ENCODE measurements at places on chromosomes 6 and 20.

DNA sequence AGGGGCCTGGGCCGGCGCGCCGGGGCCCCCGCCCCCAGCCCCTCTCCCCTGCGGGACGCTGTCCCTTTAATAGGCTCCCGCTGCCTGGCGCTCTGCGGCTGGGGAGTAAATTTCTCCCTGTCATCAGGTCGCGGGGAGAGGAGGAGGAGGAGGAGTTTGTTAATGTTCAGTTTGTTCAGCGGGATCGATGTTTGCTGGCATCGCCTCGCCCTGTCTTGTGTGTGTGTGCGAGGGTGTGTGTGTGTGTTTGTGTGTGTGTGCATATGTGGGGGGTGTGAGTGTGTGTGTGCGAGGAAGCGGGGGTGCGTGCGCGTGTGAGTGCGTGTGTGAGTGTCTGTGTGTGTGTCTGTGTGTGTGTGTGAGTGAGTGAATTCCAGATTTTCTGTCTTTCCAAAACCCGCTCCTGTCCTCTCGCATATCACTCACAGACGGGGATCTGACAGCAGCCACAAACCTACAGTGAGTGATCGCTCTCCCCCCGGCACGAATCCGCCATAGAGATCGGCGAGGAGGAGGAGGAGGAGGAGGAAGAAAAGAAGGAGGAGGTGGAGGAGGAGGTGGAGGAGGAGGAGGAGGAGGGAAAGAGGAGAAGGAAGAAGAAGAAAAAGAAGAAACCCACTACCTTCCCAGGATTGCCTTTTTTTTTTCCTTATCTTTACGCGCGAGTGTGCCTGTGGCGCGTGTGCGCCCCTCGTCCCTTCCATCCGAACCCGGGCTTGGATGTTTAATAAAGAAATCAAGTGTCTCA, at the start of gene TSHZ2:
TSHZ2 (plus strand) TSS at position 169 of the 748 bp plus-strand sequence. CDS start 936 bp downstream, outside the sequence.
- peak; percentile 27 for DNase-seq

- no peak for DNase-seq
These were observed 295.6 kb downstream of the UTRN start for GRCh38 chr6:144580771-144581170.

- no peak for DNase-seq
These were observed 17.5 kb upstream of the EFCAB8 start for GRCh38 chr20:32841174-32841573.

- no peak for DNase-seq
These were observed 155.2 kb downstream of the ZDHHC14 start for GRCh38 chr6:157536223-157536545.

- DNase-seq: no peak
These were observed 30.9 kb upstream of the RPP40 start for GRCh38 chr6:5034736-5035135.

DNA sequence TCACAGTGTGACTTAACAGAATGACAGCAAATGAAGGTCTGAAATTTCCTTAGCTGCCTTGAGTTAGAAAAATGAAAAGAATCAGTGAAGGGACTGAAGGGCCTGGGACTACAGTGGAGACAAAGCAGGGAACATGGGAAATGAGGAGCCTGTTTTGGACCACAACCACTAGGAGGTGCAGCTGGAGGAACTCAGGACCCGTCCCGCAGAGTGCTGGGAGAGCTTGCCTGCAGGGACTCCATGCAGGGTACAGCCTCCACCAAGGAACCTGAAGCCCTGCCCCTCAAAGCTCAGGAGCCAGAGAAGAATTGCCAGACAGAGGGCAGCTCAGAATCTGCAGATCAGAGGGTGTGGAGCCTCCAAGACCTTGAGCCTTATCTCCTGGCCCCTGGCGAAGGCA, 50.7 kb downstream of the LRFN2 start:
- DNase-seq: no peak

DNA sequence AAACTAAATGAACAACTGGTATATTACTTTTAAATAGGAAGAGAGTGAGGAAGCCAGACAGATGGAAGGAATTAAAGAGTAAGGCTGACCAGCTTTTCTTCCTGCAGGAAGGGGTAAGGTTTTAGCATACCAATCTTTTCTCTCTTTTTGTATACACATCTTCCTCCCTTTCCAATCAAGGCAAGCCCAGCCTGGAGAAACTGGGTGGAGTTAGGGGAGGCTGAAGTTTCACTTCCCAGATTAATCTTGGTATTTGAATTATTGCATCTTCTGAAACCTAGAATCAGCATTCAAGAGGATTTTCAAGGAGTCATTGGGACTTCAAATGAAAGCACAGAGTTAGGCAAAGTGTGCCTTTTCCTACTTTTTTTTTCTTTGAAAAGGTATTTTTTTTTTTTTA, 33.1 kb downstream of the TMEM14A start:
- no peak for DNase-seq

GRCh38 chr6:88105741-88106340, 58.2 kb downstream of the SPACA1 start:
- no peak for DNase-seq

- no peak for DNase-seq
These were observed 28.5 kb upstream of the SNRPB2 start for GRCh38 chr20:16701296-16701695.

DNA sequence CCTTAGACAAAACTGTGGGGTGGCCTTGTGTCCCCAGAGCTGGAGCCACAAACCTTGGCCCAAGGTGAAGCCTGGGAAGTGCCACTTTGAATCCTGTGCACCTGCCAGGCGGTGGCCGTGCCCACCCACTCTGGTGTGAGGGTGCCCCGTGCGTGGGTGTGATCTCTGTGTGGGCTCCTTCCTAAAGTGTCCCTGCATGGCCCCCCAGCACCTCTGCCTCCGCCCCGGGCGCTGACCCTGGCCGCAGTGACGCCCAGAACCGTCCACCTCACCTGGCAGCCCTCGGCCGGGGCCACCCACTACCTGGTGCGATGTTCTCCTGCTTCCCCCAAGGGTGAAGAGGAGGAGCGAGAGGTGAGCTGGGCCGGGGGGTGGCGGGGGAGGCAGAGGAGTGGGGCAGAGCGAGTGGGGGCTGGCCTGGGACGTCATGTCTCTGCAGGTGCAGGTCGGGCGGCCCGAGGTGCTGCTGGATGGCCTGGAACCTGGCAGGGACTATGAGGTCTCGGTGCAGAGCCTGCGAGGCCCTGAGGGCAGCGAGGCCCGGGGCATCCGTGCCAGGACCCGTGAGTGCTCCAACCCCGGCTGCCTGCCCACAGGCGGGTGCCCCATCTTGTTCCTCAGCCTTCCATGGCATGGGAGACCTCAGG, 18.3 kb downstream of the COL20A1 start:
- no peak for DNase-seq

DNA sequence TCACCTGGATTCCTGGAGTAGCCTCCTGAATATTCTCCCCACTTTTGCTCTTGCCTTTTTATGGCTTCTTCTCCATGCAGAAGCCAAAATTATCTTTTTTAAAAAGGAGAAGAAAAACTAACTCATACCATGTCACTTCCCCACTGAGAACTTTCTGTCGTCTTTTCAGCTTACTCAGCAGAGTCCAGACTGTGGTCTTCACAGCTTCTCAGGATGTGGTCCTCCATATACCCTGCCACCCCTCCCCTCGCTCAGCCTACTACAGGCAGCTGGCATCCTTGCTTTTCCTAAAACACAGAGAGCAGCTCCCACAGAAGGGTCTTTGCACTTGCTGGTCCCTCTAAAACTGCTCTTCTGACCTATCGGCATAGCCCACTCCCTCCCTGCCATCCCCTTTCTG, 89.4 kb upstream of the ISM1 start:
- DNase-seq: no peak

GRCh38 chr6:157056275-157056674, 267.0 kb downstream of the TMEM242 start:
- peak; percentile 32 for DNase-seq

GRCh38 chr6:74891349-74891831, 314.5 kb downstream of the COL12A1 start:
- DNase-seq: no peak

DNA sequence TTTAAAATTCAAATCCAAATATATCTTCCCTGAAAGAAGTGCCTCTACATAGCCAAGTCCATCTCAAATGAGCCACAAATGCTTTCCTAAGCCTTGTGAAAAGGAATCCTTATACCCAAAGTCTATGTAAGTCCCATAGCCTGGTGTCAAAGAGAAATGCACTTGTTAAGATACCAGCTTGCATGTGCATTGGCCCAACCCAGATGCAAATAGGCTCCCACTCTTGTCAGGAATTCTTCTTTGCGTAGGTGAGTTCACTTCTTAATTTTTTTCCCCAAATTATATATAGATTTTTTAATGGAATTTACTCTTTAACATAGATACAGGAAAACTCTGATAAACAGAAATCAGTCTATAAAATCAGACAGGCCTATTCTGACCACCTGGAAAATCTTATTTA, 105.6 kb downstream of the RALGAPA2 start:
- DNase-seq: no peak

DNA sequence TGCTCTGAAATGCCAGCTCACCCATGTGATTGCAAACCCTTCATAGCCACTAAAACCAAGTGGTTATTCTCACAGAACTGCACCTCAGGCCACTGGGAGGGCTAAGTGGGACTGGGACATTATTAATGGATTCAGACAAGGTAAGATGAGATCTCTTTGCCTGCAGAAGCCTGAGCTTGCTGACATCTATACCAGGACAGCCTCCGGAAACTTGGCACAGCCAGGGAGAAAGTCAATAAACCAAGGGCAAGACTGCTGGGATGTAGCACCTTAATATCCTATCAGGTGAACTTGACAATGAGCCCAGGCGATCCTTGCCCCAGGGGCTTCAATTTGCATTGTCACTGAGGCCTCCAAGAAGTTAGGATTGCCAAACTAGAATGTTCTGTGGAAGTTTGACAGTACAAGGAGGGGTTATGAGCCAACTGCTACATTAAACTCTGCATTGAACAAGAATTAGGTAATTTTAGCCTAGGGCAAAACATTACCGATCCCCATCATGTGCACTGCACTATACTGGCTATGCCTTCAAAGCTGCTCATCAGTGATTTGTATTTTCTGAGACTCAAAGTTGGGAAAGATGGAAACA, 60.1 kb upstream of the RALGAPA2 start:
- DNase-seq: no peak

GRCh38 chr20:38060536-38060935, 27.0 kb downstream of the RPRD1B start:
- no peak for DNase-seq

- no peak for DNase-seq
These were observed 6.0 kb downstream of the FUCA2 start for GRCh38 chr6:143505537-143505936.

- DNase-seq: no peak
These were observed 34.3 kb downstream of the FNDC1 start for GRCh38 chr6:159203304-159204005.

GRCh38 chr6:95670011-95670463, 92.7 kb downstream of the MANEA start:
- no peak for DNase-seq

GRCh38 chr20:8960241-8960640, 108.6 kb upstream of the PLCB4 start:
- DNase-seq: no peak

DNA sequence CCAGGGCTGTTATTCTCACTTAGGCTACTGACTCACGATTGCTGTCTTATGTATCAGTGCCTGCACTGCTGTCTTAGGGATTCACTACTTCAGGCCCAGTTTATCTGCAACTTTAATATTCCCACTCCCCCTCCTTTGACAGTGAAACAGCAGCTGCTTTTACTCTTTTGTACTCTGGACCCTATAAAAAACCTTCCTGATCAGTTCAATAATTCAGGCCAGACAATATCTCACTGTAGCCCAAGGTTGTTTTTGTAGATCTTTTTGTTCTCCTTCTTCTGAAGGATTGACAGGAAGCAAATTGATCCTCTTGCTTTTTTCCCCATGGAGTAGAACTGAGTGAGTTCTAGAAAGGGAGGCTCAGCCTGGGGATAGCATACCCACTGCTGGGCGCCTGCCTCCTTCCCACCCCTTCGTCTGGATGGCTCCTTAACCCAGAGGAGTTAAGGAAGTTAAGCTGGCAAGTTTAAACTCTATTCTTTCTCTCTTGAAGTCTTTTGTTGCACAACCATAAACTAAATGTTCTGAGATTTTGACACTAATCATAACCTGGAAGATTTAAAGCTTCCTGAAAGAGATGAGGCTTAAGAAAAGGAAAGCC, 22.0 kb upstream of the EYS start:
- DNase-seq: no peak

DNA sequence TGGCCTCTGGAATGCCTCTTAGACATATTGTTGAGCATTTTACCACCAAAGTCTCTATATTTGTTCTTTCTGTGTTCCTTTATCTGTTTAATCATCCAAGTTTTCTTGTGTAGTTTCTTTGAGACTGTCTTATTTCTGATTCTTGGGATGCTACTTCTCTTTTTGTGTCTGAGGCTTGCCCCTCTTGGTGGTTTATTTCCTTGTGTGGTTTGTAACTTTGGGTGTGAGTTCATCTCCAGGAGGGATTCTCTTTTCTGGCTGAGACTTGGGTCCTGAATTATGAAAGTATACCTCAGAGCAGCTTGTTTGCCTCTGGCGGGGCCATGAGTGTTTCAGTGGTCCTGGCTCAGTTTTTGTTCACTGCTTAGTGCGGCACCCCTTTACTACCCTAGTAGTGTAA, 33.9 kb downstream of the PPARD start:
- no peak for DNase-seq

DNA sequence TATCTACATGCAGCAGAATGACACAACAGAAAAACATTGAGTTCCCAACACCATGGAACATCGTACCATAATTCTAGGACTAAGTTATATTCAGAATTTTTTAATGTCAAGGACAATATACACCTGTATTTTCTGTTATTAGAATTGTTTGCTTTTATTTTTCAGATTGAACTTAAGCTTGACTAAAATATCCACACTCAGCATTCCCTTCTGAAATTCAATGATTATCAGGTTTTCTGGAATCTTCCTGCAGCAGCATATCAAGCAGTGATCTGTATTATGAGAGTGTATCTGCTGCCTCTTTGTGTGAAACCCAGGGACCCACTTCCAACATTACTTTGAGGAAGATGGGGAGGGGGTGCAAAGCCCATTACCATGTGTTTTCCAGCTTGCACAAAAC, 578.6 kb upstream of the JAG1 start:
- no peak for DNase-seq

DNA sequence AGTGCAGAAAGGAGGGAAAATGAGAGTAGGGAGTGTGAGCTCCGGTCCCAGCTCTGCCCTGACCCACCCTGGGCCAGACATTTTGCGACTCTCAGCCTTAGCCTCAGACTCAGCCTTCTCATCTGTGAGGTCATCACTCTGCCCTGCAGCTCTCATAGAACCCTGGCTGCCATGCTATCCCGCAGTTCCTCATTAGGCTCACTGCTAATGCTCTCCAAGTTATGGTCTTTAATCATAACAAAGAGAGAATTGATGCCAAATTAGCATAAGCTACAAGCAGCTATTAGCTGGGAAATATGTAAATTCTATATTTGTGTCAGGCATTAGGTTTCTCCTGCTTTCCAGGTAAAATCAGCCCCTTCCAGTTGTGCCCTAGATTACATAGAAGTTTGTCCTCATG, 46.5 kb upstream of the MLN start:
- no peak for DNase-seq

GRCh38 chr6:134117409-134117808, 65.0 kb upstream of the SLC2A12 start:
- no peak for DNase-seq
